ENCODE measurements at places on chromosomes 16 and 17.
A peak's percentile ranks its signal among the peaks of the same experiment; 100 is the strongest.

- DNase-seq, result peak; percentile 77
Measured at GRCh38 chr17:43020789-43021740, 1.1 kb downstream of the VAT1 start.

- no peak for DNase-seq
Measured at GRCh38 chr16:66382171-66382965, 15.9 kb downstream of the CDH5 start.

GRCh38 chr16:12833926-12834325 lies 30.2 kb upstream of the CPPED1 start:
- DNase-seq, result no peak

DNA sequence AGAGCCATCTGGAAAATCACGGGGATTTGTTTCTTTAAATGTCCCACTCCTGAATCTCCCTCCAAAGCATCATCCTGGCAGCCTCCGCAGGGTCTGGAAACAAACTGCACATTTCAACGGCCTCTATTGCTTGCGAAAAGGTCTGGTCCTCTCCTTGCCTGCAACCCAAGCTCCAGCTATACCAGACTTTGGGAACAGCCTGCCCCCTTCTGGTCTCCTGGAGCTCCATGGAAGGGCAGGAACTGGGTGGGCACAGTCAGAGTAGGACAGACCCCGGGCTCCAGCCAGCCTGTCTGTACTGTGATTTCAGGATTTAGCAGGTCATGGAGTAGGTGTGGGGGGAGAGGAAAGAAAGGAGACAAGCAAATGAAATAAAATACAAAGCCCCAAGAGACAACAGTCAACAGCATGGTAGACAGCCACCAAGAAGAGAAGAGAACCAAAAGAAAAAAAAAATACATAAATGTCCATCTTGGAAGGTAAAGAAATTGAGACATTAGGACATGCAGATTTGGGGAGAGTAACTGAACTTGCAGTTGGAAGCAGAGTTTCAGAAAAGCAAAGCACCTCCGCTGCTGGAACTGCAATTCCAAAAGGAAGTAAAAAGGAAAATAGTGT lies 2.7 kb downstream of the XYLT1 start:
- peak; percentile 58 for DNase-seq

DNA sequence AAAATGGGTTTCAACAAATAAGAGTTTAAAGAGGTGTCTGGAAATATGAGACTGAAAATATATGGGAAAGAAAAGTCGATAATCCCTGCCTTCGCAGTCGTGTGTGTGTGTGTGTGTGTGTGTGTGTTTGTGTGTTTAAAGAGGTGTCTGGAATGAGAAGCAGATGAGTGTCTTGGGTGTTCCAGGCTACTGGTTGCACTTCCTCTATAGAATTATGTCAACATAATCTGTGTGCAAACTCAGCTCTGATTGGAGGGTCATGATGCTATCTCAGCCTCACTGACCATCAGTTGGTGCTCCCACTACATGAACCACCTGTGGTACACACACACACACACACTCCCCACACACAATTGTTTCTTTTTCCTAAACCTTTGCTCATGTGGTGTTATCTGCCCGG lies 347.3 kb downstream of the NPIPA8 start:
- DNase-seq, result no peak

- DNase-seq, result no peak
Measured at GRCh38 chr17:44414394-44415155, 25.1 kb upstream of the ITGA2B start.

GRCh38 chr17:49489348-49489747 lies 5.7 kb upstream of the NGFR start:
- DNase-seq, result no peak

- DNase-seq, result no peak
Measured at GRCh38 chr16:86952769-86953168, 364.4 kb downstream of the C16orf95 start.

GRCh38 chr17:41446806-41447205 lies 6.0 kb upstream of the KRT38 start:
- DNase-seq, result no peak

GRCh38 chr16:25063865-25064264 lies 47.7 kb upstream of the LCMT1 start:
- DNase-seq, result no peak

GRCh38 chr17:37147301-37147812 lies 198.6 kb downstream of the AATF start:
- DNase-seq, result peak; percentile 59

DNA sequence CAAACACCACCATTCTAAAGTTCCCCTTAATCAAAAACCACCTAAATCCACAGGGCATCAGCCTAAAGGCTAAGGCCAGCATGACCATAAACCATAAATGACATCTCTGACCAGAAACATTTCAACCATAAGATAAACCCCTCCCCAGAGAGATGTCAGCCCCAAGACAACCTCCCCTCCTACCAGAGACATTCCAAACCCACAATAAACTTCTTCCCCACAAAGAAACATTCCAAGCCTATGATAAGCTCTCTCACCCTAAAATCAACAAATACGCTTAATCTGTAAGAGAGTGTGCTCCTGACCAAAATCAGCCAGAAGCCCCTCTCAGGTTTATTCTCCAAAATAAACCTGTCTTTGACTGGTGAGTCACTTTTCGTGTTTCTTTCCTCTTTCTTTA lies 54.8 kb downstream of the SLFN5 start:
- DNase-seq, result no peak

GRCh38 chr17:32486701-32487472 lies at the start of gene CDK5R1:
TSS of gene CDK5R1 (plus strand) at chr17:32486993. CDS start at chr17:32487621, 628 bp downstream.
- peak; percentile 90 for DNase-seq

DNA sequence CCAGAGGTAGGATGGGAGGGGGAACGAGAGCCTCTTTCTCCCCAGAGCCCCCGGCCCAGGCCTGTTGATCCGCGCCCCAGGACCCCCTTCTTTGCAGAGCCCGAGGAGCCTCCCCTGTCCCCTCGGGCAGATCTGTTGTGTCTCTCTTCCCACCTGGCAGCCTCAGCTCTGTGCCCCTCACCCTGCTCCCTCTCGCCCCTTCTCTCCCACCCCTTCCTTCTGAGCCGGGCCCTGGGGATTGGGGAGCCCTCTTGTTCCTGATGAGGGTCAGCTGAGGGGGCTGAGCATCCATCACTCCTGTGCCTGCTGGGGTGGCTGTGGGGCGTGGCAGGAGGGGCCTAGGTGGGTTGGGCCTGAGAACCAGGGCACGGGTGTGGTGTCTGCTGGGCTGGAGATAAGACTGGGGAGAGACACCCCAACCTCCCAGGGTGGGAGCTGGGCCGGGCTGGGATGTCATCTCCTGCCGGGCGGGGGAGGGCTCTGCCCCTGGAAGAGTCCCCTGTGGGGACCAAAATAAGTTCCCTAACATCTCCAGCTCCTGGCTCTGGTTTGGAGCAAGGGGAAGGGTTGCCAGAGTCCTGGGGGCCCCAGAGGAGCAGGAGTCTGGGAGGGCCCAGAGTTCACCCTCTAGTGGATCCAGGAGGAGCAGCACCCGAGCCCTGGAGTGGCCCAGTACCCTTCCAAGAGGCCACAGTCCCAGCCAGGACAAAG lies 65.4 kb downstream of the MRC2 start:
- DNase-seq, result no peak

GRCh38 chr16:84461413-84462295 lies 42.8 kb downstream of the MEAK7 start:
- no peak for DNase-seq

- DNase-seq, result no peak
Measured at GRCh38 chr17:82092995-82093751, 4.9 kb downstream of the FASN start.

DNA sequence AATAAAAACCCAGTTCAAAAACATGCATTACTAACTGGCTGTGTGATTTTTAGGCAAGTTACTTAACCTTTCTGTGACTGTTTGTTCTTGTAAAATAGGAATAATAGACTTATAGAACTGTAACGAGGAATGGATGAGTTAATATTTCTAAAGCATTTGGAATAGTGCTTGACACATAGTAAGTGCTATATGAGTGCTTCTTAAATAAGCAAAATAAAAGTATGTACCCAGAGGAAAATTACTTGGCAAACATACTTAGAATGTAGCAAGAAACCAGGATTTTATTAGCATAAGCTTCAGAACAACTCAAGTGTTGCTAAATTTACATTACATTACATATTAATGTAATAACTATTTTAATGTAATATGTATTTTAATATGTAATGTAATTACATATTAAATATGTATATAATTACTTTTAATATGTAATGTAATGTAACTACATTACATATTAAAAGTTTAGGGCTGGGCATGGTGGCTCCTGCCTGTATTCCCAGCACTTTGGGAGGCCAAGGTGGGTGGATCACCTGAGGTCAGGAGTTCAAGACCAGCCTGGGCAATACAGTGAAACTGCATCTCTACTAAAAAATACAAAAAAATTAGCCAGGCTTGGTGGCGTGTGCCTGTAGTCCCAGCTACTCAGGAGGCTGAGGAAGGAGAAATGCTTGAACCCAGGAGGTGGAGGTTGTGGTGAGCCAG lies 14.2 kb downstream of the NFAT5 start:
- DNase-seq, result no peak

- peak; percentile 77 for DNase-seq
Measured at GRCh38 chr16:10181196-10182162, 749 bp downstream of the GRIN2A start.

DNA sequence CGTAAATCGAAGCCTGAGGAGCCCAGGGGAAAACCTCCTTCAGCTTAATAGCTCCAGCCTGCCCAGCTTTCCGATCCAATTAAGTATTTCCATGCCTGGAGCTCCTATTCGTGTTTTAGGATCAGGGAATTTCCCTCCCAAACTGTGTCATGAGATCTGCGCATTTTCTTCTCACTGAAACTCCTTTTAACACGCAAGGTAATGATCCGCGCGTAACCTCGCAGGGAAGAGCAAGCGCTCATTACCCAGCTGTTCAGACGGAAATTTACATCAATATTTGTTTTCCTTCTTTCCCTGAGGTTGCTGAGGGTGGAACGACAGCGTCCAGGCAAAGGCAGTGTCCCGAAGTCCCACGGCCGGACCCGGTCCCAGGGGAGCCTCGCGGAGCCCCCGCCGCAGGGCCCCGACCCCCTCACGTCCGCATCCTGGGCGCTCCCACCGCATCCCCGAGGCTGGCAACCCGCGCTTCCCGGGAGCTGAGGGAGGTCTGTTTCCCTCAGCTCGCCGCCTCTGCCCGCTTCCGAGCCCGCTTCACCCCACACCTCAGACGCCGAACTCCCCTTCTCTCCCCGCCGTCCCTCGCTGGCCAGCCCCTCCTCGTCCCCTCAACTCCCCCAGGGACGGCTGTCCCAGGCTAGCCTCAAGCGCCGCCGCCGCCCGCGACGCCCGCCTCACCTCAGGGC lies 415 bp downstream of the ABCA5 start:
- peak; percentile 58 for DNase-seq

GRCh38 chr16:58286280-58286679 lies 8.5 kb downstream of the PRSS54 start:
- DNase-seq, result no peak

DNA sequence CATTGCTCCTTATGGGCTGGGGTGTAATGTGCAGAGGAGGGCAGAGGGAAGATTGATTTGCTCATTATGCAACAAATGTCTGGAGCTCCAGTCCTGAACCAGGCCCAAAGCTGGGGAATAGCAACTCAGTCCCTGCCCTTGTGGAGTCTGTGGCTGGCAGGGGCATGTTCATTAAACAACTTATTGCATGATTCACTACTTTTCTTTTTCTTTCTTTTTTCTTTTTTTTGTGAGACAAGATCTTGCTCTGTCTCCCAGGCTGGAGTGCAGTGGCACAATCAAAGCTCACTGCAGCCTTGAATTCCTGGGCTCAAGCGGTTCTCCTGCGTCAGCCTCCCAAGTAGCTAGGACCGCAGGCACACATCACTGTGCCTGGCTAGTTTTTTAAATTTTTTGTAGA lies 23.1 kb downstream of the MSI2 start:
- DNase-seq, result no peak

DNA sequence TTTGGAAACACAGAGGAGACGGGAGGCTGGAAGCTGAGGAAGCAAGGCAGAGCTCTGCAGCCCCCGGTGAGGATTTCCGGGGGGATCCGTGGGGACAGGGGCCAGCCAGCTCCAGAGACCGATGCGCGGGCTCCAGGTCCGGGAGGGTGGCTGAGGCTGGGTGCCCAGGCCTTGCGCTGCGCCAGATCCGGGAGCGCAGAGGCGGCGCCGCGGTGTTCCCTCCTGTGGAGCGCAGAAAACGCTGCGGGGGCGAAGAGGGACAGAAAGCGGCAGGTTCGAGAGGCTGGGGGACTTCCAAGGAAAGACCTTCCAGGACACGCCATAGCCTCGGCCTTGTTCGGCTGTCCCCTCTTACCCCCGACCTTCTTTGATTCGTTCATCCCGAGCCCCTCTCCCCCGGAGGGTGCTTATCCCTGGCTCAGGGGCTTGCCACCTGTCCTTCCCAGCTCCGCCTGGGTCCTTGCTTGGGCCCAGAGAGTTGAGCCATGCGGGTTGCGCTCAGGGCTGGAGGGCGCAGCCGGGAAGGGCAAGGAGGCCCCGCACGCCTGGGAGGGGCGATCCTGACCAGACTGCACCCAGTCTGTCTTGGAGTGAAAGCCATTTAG lies 697 bp upstream of the SHISA9 start:
- DNase-seq, result no peak

DNA sequence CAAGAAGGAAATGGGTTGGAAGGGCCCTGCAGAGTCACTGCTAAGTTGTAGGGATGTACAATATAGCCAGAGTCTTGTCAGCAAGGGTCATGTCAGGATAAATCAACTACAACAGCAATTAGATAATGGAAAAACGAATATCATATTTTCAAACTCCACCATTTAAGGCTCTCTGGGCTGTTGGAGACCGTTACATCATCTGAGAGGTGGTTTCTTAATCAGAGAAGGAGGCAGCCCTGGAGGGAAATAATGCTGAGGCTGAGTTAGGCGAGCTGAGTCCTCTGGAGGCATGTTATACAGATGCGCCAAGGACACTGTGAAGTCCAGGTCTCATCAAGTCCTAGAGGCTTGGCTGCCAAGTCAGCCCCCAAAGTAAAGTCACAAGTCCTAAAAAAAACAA lies 30.3 kb downstream of the LYRM9 start:
- DNase-seq, result no peak

DNA sequence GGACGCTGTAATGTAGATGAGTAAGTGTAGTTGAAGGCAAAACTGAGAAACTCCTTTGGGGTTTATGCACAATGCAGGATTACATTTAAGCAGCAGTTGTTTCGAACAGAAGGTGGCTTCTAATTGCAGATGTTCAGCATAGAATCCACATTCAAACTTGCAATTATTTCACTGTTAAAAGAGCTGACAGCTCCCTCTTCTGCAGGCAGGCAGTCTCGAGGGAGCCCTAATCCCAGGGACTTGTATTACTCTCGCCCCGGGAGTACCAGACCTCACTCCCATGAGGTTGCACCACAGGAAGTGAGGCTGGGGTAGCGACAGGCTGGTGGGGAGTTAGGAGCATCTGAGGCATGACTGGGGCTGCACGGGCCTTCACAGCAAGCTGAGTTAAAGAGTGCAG lies 484.3 kb upstream of the EEF2KMT start:
- no peak for DNase-seq

GRCh38 chr16:6803176-6803575 lies 529.5 kb upstream of the RBFOX1 start:
- DNase-seq, result no peak

Measured in B cell (primary cell).